Left forelimb (tissue), 1 donor: ENCODE measurements at places on chromosomes 7 and 10.

DNA sequence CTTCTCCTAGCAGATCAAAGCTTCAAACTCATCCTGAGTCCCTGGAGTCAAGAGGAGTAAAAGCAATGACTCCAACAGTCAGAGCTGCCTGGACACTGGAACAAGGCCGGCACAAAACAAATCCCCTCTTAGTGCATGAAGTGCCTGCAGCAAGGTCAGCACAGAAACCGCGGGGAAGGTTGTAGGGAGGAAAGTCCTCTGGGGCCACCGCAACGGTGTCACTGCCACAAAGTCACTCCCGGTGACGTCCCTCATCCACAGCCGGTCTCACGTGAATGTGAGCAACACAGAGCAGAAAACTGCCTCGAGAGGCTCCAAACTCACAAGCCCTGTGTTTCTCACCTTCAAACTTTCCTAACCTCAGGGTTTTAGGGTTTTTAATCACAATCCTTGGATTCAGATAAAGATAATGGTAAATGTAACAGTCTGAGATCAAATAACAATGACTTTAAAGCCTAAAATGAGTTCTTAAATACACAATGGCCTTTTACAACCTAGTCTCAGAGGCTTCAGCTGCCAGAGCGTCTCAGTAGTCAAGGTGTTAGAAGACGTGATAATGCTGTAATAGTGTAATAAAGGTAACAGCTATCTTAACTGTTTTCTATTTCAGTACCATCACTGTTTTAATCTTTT is 274.3 kb downstream of the ZMYND11 start:
- no peak for DNase-seq

DNA sequence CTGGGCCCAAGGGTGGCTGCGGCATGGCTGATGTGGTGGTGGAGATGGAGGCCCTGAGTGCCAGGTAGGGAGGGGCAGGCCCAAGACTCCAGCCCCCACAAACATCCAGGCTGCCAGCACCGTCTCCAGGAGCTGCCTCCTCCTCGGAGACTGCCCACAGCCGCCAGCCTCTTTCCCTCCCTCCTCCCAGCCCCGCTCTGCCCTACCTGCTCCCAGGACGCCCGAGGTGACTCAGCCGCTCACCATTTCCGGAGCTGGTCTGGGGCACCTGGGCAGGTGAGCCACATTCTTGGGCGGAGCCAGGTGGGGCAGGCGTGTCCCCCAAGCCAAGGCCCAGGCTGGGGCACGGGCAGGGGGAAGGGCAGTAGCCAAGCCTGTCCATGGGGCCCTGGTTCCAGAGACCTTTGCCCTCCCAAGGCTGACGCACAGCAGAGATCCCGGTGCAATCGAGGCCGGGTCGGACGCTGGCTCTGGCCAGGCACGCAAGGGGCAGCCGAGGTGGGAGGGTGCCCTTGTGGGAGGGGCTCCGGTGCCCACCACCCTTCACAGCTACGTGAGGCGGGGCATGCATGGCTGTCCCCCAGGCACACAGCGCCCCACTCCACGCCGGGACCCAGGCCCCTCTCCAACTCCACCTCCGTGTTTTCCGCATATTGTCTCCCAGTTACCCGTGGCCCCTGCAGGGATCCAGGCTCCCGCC is 8.8 kb downstream of the ADAP1 start:
- no peak for DNase-seq

DNA sequence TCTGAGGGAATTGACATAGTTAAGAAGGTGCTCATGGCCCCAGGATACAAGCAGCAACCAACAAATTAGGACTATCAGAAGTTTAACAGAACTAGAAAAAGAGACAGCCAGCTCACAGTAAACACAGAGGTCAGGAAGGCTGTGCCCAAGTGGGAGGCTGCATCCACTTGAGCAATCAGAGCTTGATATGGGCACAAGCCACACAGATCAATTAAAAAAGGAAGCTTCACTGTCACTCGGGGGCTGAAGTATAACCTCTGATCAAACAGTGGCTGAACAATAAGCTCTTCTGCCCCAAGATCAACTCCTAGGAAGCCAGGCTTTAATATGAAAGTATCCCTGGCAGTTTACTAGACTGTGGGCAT is 40.0 kb downstream of the ZNF438 start:
- DNase-seq, result no peak

DNA sequence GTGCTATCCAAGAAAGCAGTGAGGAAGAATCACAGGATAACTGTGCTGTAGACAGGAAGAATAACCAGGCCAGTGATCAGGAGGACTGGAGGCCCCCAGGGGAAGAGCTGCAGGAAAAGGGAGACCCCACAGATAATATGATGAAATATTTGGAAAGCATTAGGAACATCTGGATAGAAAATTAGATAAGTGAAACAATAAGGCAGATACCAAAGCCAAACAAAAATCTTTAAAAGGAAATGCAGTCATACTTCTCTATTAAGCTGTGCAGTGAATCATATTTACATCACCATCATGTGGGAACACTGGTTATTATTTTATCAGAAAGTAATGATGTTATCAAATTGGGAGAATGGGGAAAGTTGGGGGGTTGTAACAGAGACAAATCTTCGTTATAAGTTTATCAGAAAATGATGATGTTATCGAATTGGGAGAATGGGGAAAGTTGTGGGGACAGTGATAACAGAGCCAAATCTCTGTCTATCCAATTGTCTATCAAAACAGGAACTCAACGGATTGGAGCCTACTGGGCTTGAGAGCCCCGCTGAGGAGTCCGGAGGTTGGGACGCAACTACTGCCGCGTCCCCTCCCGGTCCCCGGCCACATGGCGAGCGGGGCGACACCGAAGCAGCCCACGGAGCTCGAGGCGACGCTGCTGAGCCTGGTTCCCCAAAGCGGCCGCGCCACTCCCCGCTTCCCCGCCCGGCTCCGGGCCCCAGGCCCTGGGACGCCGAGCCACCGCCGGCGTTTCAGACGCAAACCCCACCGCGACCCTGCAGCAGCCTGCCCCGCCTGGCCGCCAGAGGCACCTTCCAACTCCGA is 14.0 kb upstream of the RALA start:
- DNase-seq, result no peak

- DNase-seq, result no peak
Observed at GRCh38 chr7:138396251-138397070, 63.6 kb upstream of the TRIM24 start.

GRCh38 chr7:92877367-92877766 is 41.0 kb upstream of the CDK6 start:
- no peak for DNase-seq

- DNase-seq, result no peak
Observed at GRCh38 chr7:135678612-135679575, 16.6 kb downstream of the STMP1 start.

DNA sequence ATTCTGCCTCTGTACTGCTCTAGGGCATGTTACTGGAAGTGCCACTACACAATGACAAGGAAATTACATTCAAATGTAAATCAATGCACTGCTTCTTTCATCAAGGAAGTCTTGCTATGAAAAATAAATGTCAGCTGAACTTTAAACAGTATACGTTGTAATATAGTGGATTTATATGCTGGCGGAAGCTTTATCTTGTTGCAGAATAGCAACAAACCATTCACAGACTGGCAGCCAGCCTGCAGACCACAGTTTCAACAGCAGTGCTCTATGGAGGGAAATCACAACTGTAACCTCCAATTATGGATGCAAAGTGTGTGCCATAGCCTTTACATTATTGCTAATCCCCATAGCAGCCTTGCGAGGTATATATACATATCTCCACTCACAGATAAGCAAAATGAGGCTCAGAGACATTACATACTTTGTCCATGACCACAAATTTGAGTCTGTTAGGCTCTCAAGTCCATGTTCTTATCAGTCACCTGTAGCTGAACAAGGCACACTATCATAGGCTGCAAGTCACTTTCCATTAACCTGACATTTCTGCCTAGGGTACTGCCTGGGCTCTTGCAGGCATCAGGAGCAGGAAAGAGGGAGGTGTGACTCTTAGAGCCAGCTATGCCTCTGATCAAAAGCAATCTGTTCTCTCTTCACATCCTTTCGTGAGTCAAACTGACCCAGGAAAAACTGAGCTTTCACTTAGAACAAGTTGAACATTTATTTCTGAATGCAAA is 22.6 kb downstream of the COL28A1 start:
- no peak for DNase-seq

DNA sequence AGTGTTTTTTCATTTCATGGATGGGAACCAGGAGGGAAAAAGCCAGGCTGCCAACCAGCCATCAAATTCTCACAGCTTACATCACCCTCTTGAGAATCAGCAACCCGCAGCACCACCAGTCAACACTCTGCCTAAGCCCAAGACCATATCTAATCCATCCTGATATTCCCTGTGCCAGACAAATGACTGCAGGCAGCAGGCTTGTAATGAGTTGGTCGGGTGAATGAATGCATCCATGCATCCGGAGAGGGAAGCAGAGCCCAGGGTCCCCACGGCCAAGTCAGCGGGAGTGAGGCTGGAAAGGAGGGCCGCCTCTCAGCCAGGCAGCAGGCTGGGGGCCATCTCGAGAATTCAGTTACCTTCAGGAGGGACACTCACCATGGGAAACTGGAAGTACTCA is 46.9 kb downstream of the SLIT1 start:
- DNase-seq, result no peak

- no peak for DNase-seq
Observed at GRCh38 chr7:143460271-143460979, 17.2 kb downstream of the TAS2R60 start.

DNA sequence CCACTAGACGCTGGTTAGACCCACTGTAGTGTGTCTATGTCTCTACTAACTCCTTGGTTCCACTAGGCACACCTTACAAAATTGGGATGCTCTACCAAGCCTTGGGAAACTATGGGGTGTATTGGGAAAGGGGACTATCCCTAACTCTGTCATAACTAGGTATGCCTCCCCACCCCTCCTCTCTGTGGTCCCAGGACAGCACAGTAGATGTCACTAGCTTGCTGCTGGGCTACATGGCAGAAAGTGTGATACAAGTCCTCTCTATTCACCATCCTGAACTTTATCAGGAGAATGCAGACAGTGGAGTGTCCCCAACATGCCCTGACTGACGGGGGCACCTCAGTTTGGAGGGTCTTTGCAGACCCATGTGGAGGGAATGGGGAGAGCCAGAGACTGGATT is 30.3 kb upstream of the TMEM273 start:
- DNase-seq, result no peak

- no peak for DNase-seq
Observed at GRCh38 chr7:45980181-45980905, 59.3 kb upstream of the IGFBP3 start.

DNA sequence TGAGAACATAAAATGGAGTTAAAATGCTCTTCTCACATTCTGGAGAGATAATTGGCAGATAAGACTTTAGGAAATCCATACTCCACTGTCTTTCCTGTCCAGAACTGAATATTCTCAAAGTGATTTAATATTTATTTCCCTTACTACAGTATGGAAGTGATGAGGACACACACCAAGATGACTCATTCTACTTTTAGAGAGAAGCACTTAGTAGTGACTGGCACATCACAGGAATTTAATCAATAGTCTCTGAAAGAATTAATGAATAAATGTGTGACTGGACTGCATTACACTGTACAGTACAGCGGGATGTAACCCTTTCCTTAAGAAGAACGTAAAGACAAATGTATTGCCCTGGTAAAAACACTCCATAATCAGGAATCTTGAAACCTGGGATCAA is 116.7 kb downstream of the SEMA3E start:
- no peak for DNase-seq

DNA sequence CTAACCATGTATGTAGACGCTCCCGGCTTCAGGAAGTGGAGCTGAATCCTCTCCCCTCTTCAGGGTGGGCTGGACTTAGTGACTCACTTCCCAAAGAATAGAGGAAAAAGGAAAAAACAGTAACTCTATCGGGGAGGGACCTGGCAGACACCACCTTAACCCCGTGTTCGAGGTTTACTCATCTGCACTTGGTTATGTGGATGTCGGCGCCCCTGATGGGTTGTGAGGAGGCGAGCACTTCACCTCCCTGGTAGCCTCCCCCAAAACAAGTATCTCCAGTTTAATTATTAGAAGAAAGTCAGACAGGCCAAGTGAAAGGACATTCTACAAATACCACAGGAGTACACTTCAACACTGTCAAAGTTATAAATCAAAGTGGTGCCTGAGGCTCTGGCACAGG is 559.7 kb downstream of the TCERG1L start:
- DNase-seq, result peak; percentile 14

GRCh38 chr7:154347700-154348266 is 295.6 kb downstream of the DPP6 start:
- no peak for DNase-seq

- no peak for DNase-seq
Observed at GRCh38 chr7:97639036-97639435, 92.8 kb upstream of the TAC1 start.

DNA sequence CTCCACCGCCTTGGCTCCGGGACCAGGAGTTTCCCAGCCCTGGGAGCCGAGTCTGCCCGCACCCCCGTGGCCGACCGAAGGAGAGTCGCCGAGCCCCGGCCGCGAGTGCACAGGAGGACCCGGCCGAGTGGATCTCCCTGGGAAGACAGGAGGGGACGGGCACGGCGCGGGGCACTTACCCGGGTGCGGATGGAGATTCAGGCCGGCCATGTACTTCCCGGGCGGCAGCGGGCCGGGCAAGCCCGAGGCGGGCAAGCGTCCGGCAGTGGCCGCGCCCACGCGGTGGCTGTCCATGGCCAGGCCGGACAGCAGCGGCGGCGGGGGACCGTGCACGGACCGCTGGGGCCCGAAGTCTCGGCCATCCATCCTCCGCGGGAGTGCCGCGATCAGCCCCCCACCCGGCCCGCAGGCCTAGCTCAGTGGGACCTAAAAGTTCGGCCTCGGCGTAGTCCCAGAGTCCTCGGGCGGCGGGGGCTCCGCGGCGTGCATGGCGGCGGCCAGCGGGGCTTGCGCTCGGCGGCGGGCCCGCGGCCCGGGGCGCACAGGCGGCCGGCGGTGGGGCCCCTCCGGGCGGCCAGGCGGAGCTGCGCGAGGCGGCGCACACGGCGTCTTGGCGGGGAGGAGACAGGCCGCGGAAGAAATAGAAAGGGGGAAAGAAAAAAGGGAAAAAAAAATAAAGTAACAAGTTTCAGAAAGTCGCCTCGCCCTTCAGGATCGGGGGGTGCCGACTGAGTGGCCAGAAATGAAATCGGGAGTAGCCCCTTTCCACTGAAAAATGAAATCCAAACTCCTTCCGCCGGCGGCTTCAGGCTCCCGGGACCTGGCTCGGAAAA is 2.5 kb downstream of the TNRC18 start:
- DNase-seq, result no peak

DNA sequence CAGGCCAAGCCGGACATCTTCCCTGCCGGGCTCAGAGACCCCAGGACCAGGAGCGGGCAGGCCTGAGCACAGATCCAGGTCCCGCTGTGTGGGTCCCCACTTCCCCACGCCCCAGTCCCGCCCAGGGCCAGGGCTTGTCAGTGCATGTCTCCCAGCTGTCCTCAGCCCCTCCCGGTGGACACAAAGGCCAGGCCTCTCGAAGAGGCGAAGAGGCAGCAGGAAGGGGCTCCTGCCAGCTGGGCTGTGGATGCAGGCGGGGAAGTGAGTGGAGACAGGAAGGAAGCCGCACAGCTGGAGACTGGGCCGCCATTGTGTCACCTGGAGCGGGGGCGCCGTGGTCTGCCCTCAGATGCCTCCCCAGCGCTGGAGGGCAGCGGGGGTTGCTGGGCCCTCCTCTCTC is 4.8 kb downstream of the GRIFIN start:
- DNase-seq, result no peak

GRCh38 chr10:96765406-96766240 is 45.3 kb upstream of the PIK3AP1 start:
- DNase-seq, result no peak
